ENCODE measurements at places on chromosomes 7 and 10. TPM values are rescaled to one million over a fixed set of nuclear protein-coding genes. Genes with fewer than 3 reads are reported as not detected.

GRCh38 chr10:66680886-66681285 is 244.9 kb upstream of the LRRTM3 start:
- no peaks in the 10 kb centered on the region for H3K4me1 ChIP-seq
- no peak overlapping the region for H3K4me3 ChIP-seq
- no peaks in the 10 kb centered on the region for H3K36me3 ChIP-seq
- no peak overlapping the region for H3K27ac ChIP-seq

GRCh38 chr10:50407076-50407801 is 155.9 kb upstream of the ASAH2 start:
- no peak overlapping the region for H3K27ac ChIP-seq
- H3K4me3 ChIP-seq = no peak overlapping the region
- H3K4me1 ChIP-seq = peaks cover 12% of the 10 kb centered on the region
- no peak for DNase-seq

- no peak for DNase-seq
- no peaks in the 10 kb centered on the region for H3K36me3 ChIP-seq
- H3K27me3 ChIP-seq = no peaks in the 10 kb centered on the region
- H3K27ac ChIP-seq = no peak overlapping the region
- no peaks in the 10 kb centered on the region for H3K4me1 ChIP-seq
- no peak overlapping the region for H3K4me3 ChIP-seq
Observed at GRCh38 chr7:81231301-81231838, 312.5 kb upstream of the SEMA3C start.

GRCh38 chr7:96152706-96153105 is 169.2 kb downstream of the SLC25A13 start:
- H3K4me3 ChIP-seq = no peak overlapping the region
- peaks cover 16% of the 10 kb centered on the region for H3K36me3 ChIP-seq
- DNase-seq = no peak

- no peak overlapping the region for H3K27ac ChIP-seq
- H3K4me3 ChIP-seq = no peak overlapping the region
- DNase-seq = no peak
- no peaks in the 10 kb centered on the region for H3K4me1 ChIP-seq
Observed at GRCh38 chr7:46076527-46076926, 155.5 kb upstream of the IGFBP3 start.

DNA sequence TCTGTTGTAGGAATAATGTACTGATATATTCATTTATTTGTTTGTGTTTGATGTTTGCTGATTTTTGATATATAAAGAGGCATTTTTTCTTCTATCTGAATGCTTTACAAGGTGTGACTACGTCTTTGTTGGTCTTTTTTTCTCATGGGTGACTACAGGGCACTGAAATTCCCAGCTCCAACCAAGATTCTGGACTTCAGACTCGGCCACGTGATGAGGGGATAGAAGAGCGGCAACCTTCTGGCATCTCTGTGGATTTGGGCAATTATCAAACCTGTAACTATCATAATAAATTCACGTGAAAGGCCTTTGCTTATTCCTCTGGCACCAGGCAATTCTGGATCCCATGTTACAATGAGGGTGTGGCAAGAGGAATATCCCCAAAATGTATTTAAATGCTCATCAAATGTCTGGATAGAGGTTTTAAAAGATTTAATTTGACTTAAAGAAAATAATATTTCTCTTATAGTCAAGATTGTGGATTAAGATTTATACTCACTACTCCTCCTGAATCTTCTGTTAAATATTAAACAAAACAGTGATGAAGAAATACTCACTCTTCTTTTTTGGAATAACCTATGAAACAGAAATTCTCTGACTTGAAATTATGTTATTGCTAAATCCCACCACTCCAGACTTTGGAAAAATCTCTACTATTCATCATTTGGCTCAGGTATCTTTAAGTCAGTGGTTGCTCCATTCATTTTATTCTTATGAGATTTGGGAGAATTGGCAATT is 276.3 kb downstream of the GPR37 start:
- no peaks in the 10 kb centered on the region for H3K36me3 ChIP-seq
- H3K4me3 ChIP-seq = peak overlapping the region; percentile 61
- DNase-seq = no peak

DNA sequence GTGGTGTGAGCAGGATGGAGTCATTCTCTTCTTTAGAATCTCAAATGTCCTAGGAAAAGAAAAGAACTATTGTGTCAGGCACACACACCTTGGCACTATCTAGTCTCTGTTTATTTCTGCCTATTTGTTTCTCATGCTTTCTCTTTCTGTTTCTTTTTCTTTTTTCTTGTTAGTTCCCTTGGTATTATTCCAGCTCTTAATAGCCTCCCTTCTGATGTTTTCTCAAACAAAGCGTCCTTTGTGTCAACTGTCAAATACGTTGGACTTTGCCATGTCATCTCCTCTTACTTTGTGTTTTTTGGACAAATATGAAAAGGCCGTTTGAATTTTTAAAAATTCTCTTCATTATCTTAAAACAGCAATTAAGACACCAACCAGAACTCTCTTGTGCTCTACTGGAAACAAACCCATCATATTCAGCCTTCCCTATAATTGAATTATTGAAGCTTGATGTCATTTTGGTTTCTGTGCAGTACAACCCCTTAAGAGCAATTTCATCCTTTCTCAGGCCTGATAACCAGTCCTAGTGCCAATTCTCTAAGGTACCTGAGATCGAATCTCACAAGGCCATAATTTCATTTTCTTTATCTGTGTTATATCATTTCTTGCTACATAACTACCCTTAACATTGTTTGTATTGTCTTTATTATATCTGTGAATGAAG is 497.8 kb upstream of the NRP1 start:
- H3K4me3 ChIP-seq = no peak overlapping the region
- H3K27me3 ChIP-seq = no peaks in the 10 kb centered on the region
- no peak overlapping the region for H3K27ac ChIP-seq

DNA sequence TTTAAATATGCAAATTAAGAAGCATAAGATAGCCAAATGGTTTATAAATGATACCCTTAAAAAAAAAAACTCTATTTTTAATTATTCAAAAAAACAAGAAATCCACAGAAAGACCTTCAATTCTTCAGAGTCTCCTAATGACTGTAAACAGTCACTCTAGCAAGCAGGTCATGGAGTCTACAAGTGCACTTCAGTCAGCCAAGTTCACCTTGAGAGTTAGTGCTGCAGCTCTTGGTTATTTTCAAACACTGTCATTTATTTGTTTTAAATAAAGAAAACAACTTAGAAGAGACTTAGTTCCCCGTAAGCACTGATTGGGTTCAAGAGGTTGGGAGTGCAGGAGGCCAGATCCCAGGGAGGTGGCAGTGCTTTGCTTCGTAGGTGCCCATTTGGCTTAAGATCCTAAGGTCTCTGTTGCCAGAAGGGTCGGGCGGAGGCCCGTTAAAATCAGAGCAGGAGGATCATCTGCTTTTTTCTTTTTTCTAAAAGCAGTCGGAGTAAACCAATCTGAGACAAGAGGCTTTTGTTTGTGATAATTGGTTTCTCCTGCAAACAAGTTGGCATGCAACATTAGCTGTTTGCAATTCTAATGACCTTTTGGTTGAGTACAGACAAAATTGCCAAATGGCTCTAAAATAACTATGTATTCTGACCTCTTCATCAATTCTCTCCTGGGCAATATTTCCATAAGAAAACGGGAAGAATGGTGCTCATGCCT is 86.4 kb upstream of the ELMO1 start:
- H3K4me3 ChIP-seq = no peak overlapping the region
- H3K36me3 ChIP-seq = no peaks in the 10 kb centered on the region
- H3K4me1 ChIP-seq = no peaks in the 10 kb centered on the region
- no peak overlapping the region for H3K27ac ChIP-seq

DNA sequence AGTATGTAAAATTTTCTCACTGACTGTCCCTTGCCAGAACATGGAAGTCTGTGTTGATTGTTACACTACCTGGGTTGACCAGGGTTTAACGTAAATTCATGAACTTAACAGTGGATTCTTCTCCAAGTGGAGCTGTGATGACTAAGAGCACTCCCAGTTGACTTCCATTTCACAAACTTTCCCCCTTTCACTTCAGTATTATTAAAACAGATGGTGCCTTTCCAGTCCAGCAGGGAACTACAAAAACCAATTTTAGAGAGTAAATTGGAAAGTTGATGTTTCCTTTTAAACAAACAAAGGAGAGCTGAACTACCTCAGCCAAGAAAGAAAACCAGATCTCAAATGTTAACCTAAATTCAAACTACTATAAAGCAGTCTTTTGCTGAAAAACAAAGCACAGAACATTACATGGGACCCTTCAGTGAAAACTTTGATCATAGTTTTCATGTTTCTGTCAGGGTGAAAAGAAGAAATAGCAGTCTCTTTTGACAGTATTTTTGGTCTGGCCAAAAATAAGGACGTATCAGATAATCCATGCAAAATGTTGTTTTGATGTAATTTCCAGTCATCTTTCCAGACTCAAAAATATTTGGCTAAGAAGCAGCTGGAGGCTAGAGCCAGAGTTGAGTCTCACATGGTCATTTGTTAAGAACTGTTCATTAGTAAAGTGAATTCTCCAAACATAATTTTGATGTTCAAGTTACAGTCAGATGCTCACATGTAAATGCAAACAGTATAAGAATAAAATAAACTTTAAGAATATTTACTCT is 479.9 kb upstream of the AKR1E2 start:
- H3K4me1 ChIP-seq = no peaks in the 10 kb centered on the region
- H3K4me3 ChIP-seq = no peak overlapping the region
- no peaks in the 10 kb centered on the region for H3K36me3 ChIP-seq
- no peak for DNase-seq
- H3K27me3 ChIP-seq = no peaks in the 10 kb centered on the region
- no peak overlapping the region for H3K27ac ChIP-seq

- H3K36me3 ChIP-seq = no peaks in the 10 kb centered on the region
- no peak overlapping the region for H3K4me3 ChIP-seq
- no peaks in the 10 kb centered on the region for H3K27me3 ChIP-seq
- H3K27ac ChIP-seq = no peak overlapping the region
- no peaks in the 10 kb centered on the region for H3K4me1 ChIP-seq
Observed at GRCh38 chr10:49364747-49365146, 31.1 kb downstream of the DRGX start.

- DNase-seq = no peak
- no peaks in the 10 kb centered on the region for H3K36me3 ChIP-seq
- no peak overlapping the region for H3K4me3 ChIP-seq
- no peak overlapping the region for H3K27ac ChIP-seq
Observed at GRCh38 chr10:18254086-18254485, 113.9 kb downstream of the CACNB2 start.

GRCh38 chr7:50397320-50397970 is 52.7 kb downstream of the FIGNL1 start:
- no peaks in the 10 kb centered on the region for H3K27me3 ChIP-seq
- H3K27ac ChIP-seq = no peak overlapping the region
- no peak overlapping the region for H3K4me3 ChIP-seq
- no peaks in the 10 kb centered on the region for H3K4me1 ChIP-seq

DNA sequence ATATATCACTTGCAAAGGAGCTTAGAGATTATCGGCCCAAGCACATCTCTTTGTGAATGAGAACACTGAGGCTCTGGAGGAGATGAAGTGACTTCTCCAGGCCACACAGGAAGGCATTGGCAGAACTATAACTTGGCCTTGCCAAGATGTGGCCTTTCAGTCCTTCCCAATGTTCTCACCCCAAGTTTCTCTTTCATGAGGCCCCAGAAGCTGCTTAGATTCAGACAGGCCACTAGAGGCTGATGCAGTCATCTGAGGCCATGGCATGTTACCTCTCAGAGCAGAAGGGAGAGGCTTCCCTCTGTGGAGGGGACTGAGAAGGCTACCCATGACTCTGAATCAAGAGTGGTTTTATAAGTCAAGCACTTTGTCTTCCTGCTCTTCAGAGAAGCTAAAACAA is 1003.7 kb downstream of the LRMDA start:
- no peak overlapping the region for H3K27ac ChIP-seq
- H3K36me3 ChIP-seq = no peaks in the 10 kb centered on the region
- no peaks in the 10 kb centered on the region for H3K27me3 ChIP-seq

The RBP3 gene
- total RNA-seq = not detected

The CYP26A1 gene
- total RNA-seq = not detected

The ARID5B gene
- 4.4 TPM for total RNA-seq

The GBX1 gene
- total RNA-seq = not detected

The NXPH1 gene
- total RNA-seq = not detected

The OR2A7 gene
- 1.6 TPM for total RNA-seq

The CFAP58 gene
- total RNA-seq = 0.09 TPM

The SPDYE16 gene
- 0.28 TPM for total RNA-seq

All from liver (tissue), 10 donors.